ENCODE measurements at places on chromosomes 11 and 22. TPM values are rescaled to one million over a fixed set of nuclear protein-coding genes. Genes with fewer than 3 reads are reported as not detected.

DNA sequence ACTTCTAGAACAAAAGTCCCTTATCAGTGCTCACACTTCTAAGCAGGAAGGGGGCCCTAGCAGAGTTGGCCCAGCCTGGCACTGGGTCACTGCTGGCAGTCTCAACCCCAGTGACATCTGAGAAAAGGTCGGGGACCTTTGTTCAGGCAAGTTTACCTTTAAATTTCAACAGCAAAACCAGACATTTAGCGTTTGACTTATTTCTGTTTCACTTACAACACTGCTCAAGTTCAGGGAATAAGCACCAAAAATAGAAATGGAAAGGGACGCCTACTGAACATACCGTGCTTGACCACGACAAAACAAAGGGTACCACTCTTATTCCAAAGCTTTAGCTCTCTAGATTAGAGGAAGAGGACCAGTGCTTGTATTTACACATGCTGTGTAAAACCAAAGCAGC lies 26.2 kb downstream of the PITPNB start:
- DNase-seq, result no peak
- H3K36me3 ChIP-seq, result peaks cover 19% of the 10 kb centered on the region
- H3K27me3 ChIP-seq, result no peaks in the 10 kb centered on the region
- H3K4me3 ChIP-seq, result no peak overlapping the region
- peak overlapping the region; percentile 69 for H3K27ac ChIP-seq

DNA sequence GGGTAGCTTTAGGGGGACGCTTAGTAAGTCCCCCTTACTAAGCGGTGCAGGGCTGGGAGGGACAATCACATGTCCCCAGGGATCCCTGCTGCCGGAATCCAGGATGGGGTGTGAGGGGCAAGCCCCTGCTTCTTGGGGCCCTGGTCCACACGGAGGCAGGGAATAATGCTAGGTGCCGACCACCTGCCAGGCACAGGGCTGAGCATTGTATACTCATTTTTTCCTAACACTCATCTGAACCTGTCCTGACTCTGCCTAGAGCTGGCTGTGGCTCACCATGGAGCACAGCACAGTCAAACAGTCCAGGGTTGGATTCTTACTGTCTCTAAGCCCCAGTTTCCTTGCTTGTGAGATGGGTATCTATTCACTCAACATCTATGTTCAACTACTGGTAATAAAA lies 1.4 kb upstream of the LTBP3 start:
- H3K4me1 ChIP-seq, result peaks cover 50% of the 10 kb centered on the region
- peaks cover 3% of the 10 kb centered on the region for H3K36me3 ChIP-seq
- H3K4me3 ChIP-seq, result no peak overlapping the region
- peak overlapping the region; percentile 71 for H3K27ac ChIP-seq
- peak; percentile 46 for DNase-seq

- DNase-seq, result peak; percentile 46
- peak overlapping the region; percentile 95 for H3K27ac ChIP-seq
- peaks cover 84% of the 10 kb centered on the region for H3K36me3 ChIP-seq
Measured at GRCh38 chr22:37233751-37234631, 10.1 kb downstream of the RAC2 start.

- H3K4me3 ChIP-seq, result no peak overlapping the region
- no peak overlapping the region for H3K27ac ChIP-seq
- H3K4me1 ChIP-seq, result peaks cover 10% of the 10 kb centered on the region
- H3K36me3 ChIP-seq, result no peaks in the 10 kb centered on the region
- DNase-seq, result no peak
- no peaks in the 10 kb centered on the region for H3K27me3 ChIP-seq
Measured at GRCh38 chr11:94125407-94126115, 3.1 kb upstream of the PANX1 start.

GRCh38 chr11:59196777-59197176 lies 15.9 kb downstream of the MPEG1 start:
- no peak for DNase-seq
- peaks cover 18% of the 10 kb centered on the region for H3K4me1 ChIP-seq
- H3K27ac ChIP-seq, result no peak overlapping the region
- no peak overlapping the region for H3K4me3 ChIP-seq

DNA sequence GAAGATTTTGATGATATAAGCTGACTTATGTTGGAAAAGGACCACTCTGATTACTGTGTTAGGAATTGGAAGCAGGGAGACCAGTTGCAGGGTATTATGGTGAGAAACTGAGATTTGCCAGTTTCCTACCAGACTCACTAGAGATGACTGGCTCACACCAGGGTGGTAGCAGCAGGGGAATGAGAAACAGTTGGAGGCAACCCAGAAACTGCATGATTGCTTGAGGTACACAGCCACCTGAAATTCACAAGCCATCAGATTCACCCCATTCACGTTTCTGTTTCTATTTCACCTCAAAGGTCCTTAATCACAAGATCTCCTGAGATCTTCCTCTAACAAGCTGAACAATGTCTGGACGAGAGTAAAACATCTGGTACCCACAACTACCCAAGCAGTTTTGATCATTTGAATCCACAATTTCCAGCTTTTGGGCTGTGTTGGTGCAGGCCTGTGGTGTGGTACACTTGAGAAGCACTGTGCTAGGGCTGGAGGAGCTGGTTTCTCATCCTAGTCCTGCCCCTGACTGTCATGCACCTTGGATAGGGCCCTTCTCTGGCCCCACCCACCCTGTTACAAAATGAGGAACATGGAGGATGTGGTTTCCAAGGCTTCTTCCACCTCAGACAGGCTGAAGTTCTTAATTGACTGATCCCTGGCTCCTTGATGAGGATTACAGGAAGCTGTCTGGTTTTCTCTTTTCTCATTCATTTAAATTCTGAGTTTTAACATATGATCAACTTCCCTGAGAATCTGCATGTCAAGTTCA lies 233.4 kb downstream of the INSC start:
- no peaks in the 10 kb centered on the region for H3K36me3 ChIP-seq
- no peak overlapping the region for H3K4me3 ChIP-seq
- no peak overlapping the region for H3K27ac ChIP-seq
- H3K27me3 ChIP-seq, result peaks cover 5% of the 10 kb centered on the region
- no peaks in the 10 kb centered on the region for H3K4me1 ChIP-seq

- no peak overlapping the region for H3K27ac ChIP-seq
- DNase-seq, result no peak
- no peaks in the 10 kb centered on the region for H3K36me3 ChIP-seq
- H3K4me3 ChIP-seq, result no peak overlapping the region
Measured at GRCh38 chr22:48811885-48812284, 1015.8 kb downstream of the BRD1 start.

DNA sequence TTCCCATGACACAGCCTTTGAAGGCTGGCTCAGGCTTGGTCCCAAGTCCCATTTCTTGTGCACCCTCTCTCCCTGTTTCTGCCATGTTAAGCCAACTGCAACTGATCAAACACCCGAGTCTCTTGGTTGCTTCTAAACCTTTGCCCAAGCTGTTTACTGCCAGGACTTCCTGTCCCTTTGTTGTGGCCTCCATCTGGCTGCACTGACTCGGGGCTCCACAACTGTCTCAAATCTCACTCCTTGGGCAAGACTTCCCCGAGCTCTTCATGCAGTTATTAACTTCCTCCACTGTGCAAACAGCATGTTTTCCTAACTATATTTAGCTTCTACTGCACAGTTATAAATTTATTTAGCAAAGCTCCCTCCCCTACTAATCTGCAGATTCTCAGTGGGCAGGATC lies 4.3 kb downstream of the VPREB1 start:
- peaks cover 4% of the 10 kb centered on the region for H3K27me3 ChIP-seq
- DNase-seq, result no peak
- H3K4me3 ChIP-seq, result no peak overlapping the region
- H3K4me1 ChIP-seq, result peaks cover 14% of the 10 kb centered on the region
- no peaks in the 10 kb centered on the region for H3K36me3 ChIP-seq

DNA sequence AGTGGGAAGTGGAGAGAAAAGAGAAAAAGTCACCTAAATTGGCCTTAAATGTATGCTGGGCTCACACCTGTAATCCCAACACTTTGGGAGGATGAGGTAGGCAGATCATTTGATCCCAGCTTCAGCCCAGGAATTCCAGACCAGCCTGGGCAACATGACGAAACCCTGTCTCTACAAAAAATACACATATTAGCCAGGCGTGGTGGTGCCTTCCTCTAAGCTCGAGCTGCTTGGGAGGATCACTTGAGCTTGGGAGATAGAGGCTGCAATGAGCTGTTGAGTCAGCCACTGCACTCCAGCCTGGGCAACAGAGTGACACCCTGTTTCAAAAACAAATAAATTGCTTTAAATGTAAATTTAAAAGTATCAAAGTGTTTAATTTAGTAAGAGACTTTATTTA lies 3.9 kb downstream of the CBL start:
- no peak for DNase-seq
- H3K27ac ChIP-seq, result no peak overlapping the region
- peaks cover 32% of the 10 kb centered on the region for H3K4me1 ChIP-seq
- no peaks in the 10 kb centered on the region for H3K27me3 ChIP-seq
- H3K36me3 ChIP-seq, result peaks cover 8% of the 10 kb centered on the region
- H3K4me3 ChIP-seq, result no peak overlapping the region

- no peak for DNase-seq
- peak overlapping the region; percentile 47 for H3K4me3 ChIP-seq
- H3K27me3 ChIP-seq, result peaks cover 66% of the 10 kb centered on the region
Measured at GRCh38 chr22:18110954-18111758, 547 bp downstream of the TUBA8 start.

DNA sequence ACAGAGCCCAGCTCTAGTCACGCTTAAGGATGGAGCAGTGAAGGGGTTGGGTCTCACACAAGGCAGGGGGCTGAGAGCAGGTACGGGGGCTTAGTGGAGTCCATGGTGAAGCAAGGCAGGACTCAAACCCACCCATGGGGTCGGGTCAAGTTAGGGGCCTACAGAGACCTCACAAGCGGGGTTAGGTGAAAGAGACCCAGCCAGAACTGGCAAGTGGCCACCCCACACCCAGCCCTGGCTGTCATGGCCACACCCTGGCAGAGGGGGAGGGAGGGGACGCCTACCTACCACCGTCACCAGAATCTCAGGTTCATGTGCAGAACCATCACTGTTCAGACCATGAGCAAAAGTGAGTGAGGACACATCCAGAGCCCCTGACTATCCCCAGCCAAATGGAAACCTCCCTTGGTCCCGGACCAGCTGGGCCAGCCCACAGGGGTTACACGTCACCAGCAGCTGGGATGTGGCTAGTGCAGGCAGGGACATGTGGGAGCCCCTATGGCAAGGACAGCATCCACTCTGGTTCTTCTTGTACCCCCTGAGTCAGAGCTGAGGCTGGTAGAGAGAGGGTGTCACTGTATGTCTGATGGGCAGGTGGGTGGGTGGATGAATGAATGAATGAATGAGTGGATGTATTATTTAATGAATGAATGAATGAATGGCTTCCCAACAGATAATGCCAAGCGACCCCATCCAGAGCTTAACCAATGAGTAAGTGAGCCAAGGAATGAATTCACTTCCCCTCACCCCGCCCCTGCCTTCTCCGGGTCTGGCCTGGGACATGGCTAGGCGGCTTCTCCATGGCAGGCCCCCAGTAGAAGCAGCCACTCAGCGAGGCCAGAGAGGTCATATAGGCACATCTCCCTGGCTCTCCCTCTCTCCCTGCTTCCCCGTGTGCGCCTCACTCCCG lies 681.6 kb downstream of the TBC1D22A start:
- H3K4me3 ChIP-seq, result no peak overlapping the region
- DNase-seq, result no peak
- H3K27me3 ChIP-seq, result peaks cover 4% of the 10 kb centered on the region
- H3K27ac ChIP-seq, result no peak overlapping the region
- H3K4me1 ChIP-seq, result no peaks in the 10 kb centered on the region

BLID gene
- total RNA-seq, result not detected

Measured in activated naive CD8-positive, alpha-beta T cell treated with anti-CD3 and anti-CD28 coated beads for 36 hours (primary cell).